NCI-H1417 treated with DMSO at 0.1 percent for 48 hours (cell line): ENCODE measurements at places on chromosomes 2 and 18.

DNA sequence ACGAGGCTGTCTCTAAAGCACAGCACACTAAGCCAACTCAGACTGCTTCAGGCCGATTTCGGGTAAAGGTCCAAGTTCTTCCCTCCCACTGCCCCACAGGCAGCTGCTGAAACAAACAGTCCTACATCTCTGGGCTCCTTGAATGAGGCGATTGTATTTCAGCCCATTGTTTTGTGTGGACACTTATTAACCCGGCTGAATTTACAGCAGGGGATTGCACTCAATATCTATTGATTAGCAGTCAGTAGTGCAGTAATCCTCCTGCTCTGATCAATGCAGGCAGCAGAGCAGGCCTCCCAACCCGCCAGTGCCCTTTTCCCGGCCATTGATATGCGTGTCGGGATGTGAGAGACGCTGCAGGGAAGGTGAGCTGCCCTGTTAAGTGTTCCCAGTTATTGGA lies 330.1 kb downstream of the CMPK2 start:
- no peak for DNase-seq

GRCh38 chr18:34322365-34323289 lies 97.9 kb upstream of the NOL4 start:
- peak; percentile 38 for DNase-seq

GRCh38 chr2:237171396-237171795 lies 85.7 kb downstream of the COPS8 start:
- DNase-seq = no peak

DNA sequence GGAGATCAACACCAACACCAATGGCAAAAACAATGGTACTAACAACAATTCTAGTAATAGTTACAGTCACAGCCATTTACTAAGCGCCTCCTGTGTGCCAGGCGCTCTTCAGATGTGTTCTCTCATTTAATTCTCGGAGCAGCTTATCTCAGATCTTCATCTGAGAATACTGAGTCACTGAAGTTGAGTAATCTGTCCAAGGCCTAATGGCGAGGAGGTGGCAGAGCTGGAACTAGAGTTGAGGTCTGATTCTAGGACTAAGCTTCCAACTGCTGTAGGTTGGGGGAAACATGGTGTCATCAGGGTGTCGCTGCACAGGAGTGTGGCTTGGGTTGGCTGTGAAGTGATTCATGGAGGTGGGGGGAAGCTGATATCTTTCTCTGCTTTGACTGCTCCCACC lies 156.1 kb downstream of the DYSF start:
- no peak for DNase-seq

DNA sequence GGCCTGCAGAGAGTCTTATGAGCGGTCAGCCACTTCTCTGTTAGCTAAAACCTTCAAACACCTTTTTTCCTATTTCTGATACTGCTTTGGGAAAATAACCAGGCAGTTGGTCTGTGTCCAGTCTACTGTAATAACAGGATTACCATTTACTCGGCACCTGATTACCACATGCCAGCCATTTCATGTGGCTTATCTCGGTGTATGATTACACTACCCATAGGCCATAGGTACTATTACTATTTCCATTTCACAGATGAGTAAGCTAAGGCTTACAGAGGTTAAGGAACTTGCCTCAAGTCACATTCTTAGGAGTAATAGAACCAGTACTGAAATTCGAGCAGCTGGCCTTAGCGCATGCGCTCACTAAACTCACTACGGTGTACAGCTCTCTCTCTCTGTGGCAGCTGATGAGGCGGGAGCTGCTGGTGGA lies 147.2 kb upstream of the L3MBTL4 start:
- DNase-seq = no peak

DNA sequence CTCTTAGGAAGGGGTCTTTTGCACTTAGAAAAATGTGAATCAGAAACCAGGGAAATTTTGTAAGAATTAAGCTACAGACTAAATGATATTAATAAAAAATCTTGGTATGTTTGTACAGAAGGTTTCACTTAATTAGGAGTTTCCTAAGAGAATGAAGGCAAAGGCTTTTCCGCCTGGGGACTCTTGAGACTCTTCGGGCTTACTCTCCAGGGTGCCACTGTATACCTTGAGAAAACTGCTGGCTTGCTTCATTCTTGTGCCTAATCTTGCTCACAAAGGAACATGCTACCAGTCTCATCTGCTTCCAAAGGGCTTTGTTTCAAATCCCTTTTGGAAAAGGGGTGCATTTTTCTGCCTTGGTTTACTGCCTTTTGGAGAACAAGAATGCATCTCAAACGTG lies 49.5 kb downstream of the ACTR2 start:
- DNase-seq = no peak

DNA sequence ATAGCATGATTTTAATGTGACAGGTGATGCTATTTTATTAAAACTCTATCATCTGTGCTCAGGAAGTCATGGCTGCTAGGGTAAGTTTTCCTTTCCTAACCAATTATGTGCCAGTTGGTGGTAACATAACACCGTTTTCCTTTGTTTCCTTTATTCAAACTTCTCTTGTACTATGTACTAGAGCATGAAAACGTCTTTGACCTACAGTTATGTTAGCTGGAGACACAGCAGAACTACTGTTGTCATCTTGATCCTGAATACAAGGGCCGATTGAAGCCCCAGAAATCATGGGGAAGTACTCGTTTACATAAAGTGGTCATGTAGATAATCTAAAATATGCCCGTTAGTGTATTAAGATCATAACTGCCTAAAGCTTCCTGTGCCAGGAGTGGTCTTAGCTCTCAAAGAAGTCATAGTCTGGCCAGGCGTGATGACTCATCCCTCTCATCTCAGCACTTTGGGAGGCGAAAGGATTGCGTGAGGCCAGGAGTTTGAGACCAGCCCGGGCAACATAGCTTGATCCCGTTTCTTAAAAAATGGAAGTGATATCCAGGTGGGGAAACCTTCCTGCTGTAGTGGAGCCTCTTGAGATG lies 20.5 kb downstream of the NEDD4L start:
- no peak for DNase-seq

DNA sequence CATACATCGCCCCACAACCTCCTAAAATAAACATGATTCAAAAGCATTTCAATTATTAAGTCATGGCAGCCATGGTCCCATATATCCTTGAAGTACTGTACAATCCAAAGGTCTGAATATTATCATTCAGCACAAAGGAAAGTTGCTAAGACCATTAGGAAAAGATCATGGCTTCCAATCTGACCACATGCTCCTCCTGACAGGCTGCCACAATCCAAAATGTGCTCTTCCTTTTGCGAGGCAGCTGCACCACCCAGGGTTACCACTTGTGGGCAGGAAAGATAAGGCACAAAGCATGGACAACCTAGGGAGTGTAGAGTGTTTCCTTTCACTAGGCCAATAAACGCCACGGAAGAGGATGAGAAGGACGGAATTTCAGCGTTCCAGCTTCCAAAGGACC lies 5.4 kb downstream of the BOLA3 start:
- DNase-seq = no peak

DNA sequence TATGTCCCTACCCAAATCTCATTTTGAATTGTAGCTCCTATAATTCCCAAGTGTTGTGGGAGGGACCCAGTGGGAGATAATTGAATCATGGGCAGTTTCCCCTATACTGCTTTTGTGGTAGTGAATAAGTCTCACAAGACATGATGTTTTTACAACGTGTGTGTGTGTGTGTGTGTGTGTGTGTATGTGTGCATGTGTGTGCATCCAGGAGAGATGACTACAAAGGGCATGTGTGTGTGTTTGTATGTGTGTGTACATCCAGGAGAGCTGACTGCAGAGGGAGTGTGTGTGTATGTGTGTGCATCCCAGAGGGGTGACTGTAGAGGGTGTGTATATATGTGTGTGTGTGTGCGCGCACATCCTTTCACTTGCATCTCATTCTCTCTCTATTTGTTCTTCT lies 86.7 kb downstream of the KCNS3 start:
- DNase-seq = no peak

- no peak for DNase-seq
These were observed 85.8 kb downstream of the RBM43 start for GRCh38 chr2:151175864-151176263.

DNA sequence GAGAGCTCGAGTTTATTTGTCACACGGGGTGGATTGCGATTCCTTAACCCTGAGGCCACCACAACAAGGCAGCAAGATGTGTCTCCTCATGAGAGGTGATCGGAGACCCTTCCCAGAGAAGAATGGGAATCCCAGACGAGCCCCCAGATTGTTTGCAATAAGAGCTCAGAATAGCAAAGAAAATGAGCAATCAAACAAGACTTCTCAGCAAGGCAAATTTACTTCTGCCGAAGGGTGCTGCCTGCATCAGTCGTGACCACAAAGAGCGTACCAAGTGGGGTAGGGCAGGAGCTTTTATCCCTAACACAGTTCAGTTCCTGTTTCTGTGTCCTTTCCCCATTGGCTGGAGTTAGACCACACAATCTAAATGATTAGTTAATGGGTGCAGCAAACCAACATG lies 237.5 kb upstream of the SYT4 start:
- DNase-seq = no peak

GRCh38 chr2:190615555-190616200 lies 33.2 kb upstream of the NAB1 start:
- peak; percentile 75 for DNase-seq

GRCh38 chr2:4053769-4054493 lies 350.6 kb downstream of the DCDC2C start:
- DNase-seq = no peak

DNA sequence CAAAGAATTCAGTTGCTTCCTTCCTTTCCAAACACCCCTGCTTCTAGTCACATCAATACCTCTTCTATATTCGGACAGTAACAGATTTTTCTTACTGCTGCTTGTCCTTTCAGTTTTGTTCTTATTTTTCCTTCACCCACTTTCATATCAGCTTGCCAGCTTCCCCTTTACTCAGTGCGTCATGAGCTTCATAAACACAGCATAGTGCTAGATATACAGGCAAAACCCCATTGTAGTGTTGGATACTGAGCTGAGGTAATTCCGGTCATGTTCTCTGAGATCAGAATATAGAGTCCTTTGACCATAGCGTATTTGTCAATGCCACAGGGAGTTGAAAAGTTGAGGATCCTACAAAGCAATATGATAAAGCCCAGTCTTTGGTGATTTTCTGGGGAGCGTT lies 2.4 kb downstream of the FARP2 start:
- no peak for DNase-seq

- DNase-seq = no peak
These were observed 19.1 kb upstream of the TXNDC2 start for GRCh38 chr18:9866627-9867026.

GRCh38 chr2:23658466-23658942 lies 268.4 kb downstream of the ATAD2B start:
- DNase-seq = no peak

- DNase-seq = no peak
These were observed 79.4 kb upstream of the SP3 start for GRCh38 chr2:174044556-174044955.

DNA sequence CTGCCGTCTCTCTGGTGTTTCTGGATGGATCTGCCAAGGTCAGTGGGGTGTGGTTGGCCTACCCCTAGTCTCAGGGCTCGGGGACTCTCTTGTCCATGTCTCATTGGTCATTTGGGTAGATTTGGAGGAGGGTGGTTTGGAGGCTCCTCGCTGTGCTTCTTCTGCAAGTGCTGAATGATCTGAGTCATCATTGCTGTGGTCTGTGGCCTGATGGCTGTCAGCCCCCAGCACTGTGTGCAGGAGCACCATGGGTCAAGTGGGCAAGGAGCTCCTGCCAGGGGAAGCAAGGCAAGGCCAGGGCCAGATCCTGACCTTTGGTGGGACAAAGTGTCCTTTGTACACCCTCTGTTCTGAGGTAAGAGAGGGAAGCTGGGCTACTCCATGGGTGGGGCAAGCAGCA lies 221.8 kb downstream of the FHOD3 start:
- no peak for DNase-seq

DNA sequence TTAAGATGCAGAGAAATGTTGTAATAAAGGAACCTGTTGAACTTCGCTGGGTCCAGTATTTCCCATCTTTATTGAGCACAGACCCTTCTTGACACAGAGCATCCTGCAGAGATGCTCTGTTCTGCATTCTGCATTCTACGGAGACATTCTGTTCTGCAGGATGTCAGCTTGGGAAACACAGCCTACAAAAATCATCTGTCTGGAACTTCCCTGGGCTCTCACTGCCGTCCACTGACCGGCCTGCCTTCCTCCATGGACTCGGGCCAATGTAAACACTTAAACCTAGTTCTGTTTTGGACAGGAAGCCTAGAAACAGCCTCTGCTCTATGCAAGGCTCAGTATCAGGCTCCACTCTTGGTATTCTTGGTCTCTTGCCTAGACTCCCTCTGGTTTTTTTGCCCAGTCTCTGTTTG lies 90.0 kb upstream of the PPP1CB start:
- no peak for DNase-seq

DNA sequence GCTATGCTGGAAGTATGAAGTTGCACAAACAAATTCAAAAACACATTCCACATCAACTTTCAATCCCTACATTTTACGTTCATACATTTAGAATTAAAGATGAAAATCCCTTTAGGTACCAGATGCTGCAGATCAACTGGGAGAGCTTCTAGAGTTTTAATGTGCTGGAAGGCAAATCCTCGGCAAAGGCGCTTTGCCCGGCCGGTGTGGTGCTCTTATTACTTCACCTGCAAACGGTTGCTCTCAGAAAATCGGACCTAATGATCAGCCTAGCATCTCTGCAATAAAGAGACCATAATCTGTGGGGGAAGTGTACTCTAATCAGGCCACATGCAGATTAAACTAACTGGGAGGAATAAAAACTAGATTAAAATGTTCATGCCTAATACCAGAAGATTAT lies 513.8 kb downstream of the ZEB2 start:
- no peak for DNase-seq

GRCh38 chr18:77111951-77112746 lies 20.4 kb downstream of the MBP start:
- DNase-seq = no peak

GRCh38 chr2:18903750-18904149 lies 314.4 kb upstream of the NT5C1B start:
- no peak for DNase-seq

DNA sequence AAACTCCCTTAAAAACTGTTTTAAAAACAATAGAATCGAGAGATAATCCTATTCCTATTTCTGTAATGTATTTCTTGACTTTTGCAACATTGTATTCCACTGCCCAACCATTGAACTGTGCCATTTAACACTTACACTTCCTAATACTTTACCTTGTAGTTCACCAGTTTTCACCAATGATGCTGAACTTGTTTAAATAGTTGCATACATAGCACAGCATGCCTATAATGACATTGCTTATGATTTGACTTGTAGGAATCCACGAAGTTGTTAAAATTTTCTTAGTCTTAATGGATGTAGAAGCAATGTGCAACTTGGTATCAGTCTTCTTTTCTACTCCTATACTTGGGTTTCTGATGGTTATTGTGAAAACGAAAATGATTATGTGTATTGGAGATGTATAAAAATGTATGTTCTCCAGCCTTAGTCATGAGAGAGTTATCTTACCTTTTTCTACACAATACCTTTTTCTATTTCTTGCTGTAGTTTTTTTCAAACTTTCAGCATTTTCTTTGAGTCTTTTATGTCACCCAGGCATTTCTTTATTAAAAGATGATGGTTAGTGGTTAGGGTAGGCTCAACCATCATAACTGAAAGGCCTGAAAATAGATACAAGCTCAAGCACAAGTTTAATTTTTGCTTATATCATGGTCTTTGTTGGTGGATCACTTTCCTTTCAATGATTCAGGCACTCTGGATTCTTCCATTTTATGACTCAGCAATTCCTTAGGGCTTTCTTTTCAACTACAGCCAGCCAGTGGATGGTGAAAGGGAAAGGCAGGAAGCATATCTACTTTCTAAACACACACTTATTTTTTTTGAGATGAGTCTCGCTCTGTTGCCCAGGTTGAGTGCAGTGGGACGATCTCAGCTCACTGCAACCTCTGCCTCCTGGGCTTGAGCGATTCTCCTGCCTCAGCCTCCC lies 9.4 kb downstream of the GPD2 start:
- DNase-seq = no peak

GRCh38 chr18:6311456-6312215 lies 103.1 kb downstream of the L3MBTL4 start:
- no peak for DNase-seq
